Stimulated activated effector memory CD8-positive, alpha-beta T cell treated with anti-CD3 and anti-CD28 coated beads, Interleukin-12 subunit alpha, Interleukin-12 subunit beta, amount 100 ng/mL, for 72 hours (primary cell): ENCODE measurements at places on chromosomes 1 and 21.
A peak's percentile ranks its signal among the peaks of the same experiment; 100 is the strongest.

DNA sequence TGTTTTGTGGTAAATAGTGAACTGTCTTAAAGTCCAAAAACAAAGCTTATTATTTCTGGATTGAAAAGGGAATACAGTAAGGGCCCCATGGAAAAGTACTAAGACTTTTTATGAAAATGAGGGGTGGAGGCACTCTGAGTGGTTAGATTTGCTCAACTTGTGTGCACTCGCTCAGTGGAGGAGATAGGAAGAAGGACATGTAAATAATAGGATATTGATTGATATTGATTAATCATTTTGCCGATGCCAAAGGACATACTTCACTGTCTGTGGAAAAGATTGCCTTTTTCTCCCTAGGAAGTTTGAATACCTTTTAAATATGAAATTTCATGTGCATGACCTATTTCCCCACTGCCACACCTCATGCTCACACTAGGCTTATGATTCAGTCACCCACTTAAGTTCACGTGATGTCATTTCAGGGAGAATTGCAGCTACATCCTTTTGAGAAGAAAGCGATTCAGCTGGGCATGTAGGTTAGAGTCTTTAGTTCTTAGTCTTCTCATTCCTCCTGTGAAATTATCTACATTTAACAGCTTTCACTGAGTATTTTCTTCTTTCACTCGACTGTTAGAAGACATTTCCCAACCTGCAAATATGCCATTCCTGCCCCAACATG, 5.0 kb downstream of the MTR start:
- DNase-seq, result no peak

DNA sequence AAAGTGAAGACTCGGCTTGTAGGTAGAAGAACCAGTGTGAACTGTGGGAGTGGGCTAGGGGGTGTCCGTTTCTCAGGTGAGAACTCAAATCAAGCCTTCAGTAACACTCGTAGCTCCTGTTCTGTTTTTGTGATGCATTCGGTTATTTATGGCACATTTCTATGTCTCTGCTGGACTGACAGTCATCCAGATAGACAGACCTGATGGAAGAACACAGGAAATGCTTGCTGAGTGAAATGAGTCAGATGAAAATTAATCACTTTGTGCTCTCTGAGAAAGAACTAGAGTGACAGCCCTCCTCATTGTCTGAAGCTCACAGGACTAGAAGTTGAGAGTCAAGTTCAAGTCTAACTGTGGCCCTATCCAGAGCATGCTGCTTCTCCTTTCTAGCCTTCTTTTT, 360.1 kb upstream of the PLXNA2 start:
- DNase-seq, result no peak

GRCh38 chr1:162250004-162250730, 126.5 kb downstream of the SPATA46 start:
- no peak for DNase-seq

GRCh38 chr1:109547463-109548320, 723 bp upstream of the GNAI3 start:
- peak; percentile 72 for DNase-seq

DNA sequence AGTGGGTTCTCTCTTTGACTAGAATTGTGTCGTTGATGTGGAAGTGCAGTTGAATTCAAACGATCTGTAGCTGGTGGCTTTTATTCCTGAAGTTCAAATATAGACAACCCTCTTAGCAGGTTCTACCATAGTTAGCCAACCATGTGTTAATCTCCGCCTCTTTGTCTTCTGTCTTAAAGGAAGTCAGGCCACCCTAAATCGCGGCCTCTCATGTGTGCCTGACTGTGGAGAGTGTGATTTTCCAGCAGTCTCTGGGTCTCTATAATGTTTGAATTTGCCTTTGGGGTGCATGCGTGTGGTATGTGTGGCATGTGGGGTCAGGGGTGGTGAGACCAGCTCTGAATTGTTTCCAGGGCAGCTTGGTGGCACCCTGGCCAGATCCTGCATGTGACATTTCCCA, 244.9 kb downstream of the DISC1 start:
- DNase-seq, result no peak

DNA sequence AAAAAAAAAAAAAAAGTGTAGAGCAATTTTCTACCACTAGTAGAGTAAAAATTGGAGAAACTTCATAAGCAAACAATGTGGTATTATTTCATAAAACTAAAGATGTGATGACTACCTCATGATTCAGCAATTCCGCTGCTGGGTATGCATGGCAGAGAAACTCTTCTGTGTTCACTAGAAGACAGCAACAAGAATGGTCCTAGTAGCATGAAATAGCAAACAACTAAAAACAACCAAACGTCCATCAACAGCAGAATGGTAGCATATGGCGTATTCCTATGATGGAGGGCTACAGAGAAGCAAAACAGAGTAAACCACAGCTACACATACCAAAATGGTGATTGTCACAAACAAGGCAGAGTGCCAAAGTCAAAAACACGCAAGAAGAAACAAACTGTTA, 18.9 kb downstream of the HTR1D start:
- DNase-seq, result no peak

DNA sequence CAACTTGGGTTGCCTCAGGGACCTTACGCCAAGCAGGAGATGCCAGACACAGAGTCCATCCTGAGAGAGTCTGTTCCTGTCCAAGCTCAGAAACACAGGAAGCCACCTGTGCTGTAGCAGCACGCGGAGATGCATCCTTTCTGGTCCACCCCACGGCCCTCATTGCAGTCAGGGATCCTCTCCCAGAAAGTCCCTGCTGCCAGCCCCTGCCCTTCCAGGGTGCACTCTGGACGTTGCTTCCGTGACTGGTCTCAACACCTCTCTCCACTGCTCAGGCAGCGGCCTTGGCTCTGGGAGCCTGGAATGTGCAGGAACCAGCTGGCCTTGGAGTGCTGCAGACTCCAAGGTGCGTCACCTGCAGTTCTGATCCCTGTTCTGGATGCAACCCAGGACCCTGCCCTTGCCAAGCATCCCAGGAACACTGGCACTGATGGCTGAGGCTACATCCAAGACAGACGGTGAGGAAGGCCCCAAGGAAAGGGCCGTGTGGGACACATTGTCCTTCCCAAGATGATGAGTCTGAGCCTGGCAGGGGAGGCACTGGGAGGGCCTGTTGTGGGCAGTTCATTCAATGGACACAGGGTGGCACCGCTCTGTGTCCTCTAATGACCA, 21.7 kb upstream of the COL6A1 start:
- no peak for DNase-seq

- no peak for DNase-seq
These were observed 36.5 kb downstream of the GIPC2 start for GRCh38 chr1:78081980-78082860.

DNA sequence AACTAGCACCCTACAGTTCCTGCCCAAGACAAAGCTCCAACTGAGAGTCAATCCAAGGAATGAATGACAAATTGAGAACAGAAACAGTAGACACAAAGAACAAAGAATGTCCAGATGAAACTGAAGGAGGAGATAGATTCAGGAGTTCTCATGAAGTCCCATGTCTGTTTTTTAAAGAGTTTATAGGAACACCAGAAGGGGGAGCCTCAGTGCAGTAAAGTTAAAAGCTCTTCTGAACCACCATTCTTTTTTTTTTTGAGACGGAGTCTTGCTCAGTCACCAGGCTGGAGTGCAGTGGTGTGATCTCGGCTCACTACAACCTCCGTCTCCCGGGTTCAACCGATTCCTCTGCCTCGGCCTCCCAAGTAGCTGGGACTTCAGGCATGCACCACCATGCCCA, 323.6 kb downstream of the MRPL39 start:
- DNase-seq, result no peak

GRCh38 chr1:220748936-220749335, 814 bp downstream of the MTARC2 start:
- no peak for DNase-seq

DNA sequence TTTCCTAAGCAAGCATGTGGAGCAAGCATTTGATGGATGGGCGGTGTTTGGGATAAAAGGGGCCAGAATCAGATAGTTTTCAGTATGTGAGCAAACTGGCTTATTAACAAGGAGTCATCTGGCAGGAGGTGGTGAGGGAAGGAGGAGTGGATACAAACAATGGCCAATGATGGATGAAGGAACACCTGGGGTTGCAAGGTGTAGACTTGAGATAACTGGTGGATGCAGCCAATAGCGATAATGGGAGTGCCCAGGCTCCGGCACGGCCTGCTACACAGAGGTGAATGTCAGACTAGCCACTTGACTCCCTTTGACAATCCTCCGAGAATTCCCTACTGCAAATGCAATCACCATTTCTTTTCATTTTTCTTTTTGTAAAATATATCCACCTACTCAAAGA, 41.7 kb downstream of the C8B start:
- no peak for DNase-seq

GRCh38 chr21:18252680-18253079, 8.0 kb downstream of the CHODL start:
- DNase-seq, result no peak

GRCh38 chr1:24199291-24199900, 12.3 kb upstream of the IFNLR1 start:
- peak; percentile 71 for DNase-seq

DNA sequence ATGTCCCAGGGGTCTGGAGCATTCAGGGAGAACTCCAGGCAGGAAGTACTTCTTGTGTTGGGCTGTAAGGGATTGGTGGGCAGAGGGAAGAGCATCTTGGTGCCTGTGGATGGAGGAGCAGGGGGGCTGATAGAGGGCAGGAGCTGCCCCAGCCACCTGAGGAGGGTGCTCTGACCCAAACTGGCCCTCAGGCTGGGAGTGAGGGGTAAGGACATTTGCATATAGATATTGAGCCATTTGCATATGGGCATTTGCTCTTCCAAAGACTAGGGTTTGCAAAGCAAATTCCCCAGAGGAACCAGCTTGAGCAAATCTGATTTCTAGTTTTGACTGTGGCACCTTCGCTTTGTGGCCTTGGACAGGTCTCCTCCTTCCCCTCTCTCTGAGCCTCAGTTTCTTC, 18.2 kb downstream of the ZNF362 start:
- DNase-seq, result no peak

- no peak for DNase-seq
These were observed 165.0 kb upstream of the GORAB start for GRCh38 chr1:170366980-170367379.

DNA sequence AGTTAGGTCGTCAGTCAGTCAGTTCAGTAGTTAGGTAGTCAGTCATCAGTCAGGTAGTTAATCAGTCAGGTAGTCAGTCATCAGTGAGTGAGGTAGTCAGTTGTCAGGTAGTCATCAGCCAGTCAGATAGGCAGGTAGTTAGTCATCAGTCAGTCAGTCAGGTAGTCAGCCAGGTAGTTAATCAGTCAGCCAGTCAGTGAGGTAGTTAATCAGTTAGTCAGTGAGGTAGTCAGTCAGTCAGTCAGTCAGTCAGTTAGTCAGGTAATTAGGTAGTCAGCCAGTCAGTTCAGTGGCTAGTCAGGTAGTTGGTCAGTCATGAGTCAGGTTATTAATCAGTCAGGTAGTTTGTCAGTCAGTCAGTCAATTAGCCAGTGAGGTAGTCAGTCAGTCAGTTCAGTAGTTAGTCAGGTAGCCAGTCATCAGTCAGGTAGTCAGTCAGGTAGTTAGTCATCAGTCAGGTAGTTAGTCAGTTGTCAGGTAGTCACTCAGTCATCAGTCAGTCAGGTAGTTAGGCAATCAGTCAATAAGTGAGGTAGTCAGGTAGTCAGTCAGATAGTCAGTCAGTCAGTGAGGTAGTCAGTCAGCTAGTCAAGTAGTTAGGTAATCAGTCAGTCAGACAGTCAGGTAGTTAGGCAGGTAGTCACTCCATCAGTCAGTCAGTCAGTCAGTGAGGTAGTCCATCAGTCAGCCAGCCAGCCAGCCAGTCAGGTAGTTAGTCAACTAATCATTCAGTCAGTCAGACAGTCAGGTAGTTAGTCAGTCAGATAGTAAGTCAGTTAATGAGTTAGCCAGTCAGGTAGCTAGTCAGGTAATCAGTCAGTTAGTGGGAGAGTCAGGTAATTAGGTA, 16.2 kb downstream of the KRTAP10-1 start:
- no peak for DNase-seq

DNA sequence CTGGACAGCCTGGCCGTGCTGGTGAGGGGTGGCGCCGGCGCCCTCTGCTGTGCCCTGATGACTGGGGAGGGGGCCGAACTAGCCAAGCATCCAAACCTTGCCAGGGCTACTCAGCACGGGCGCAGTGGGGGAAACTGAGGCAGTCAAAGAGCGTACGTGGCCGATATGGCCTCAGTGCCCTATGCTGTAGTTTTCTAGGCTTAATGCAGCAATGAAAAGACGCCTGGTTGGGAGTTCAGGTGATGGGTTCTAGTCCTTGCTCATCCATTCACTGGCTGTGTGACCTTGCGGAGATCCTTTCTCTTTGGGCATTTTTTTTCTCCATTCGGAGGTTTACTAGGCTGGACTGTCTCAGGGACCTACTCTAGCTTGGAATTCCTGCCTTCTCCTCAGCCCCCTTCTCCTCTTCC, 822 bp downstream of the MTX1 start:
- DNase-seq, result no peak

GRCh38 chr1:37851782-37852210, 7.6 kb downstream of the MTF1 start:
- DNase-seq, result no peak

DNA sequence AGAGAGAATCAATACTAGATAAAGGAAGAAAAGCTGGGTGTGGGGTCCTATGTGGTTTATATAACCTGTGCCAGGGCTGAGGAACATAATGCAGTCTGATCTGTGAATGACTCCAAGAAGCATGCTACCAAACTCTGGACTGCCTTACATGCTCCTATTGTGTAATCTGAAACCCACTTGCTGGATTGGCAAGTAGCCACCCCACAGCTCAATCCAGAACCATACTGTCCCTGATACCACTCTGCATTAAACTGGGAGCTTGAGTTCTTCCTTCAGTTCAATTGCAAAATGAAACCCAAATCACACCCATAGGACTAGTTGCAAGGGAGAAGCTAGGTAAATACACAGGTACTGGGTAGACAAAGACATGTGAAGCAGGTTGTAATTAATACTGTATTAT, 115.4 kb upstream of the NEGR1 start:
- no peak for DNase-seq

DNA sequence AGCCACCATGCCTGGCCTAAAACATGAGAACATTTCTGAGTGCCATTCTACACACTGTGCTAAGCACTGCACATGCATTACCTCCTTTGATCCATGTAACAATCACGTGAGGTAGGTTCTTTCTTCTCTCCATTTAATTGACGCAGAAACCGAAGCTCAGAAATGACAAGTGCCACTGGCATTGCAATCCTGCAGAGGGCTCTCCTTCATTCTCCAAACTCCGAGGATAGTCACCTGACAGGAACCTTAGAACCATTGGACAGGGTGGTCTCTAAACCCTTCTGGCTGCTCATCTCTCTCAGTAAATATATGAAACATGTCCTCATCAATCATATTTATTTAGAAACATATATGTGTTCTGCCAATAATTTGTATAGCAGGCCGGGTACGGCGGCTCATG, 167.1 kb upstream of the JUN start:
- no peak for DNase-seq

DNA sequence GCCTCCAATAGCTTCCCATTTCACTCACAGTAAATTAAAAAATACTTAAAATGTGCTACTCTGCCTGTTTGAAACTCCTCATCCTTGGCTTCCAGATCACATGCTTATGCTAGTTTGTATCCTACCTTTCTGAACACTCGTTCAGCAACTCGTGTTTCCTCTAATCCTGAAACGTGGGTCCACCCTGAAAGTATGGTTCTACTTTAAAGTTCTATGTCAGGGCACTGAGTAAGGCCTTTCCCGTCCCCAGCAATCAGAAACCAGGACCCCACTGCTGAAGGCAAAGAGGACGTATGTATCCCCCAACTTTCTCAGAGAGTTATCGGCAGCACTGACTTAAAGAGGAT, 419 bp upstream of the TSEN15 start:
- no peak for DNase-seq
